ENCODE measurements at places on chromosomes 7 and 10.
A peak's percentile ranks its signal among the peaks of the same experiment; 100 is the strongest.

DNA sequence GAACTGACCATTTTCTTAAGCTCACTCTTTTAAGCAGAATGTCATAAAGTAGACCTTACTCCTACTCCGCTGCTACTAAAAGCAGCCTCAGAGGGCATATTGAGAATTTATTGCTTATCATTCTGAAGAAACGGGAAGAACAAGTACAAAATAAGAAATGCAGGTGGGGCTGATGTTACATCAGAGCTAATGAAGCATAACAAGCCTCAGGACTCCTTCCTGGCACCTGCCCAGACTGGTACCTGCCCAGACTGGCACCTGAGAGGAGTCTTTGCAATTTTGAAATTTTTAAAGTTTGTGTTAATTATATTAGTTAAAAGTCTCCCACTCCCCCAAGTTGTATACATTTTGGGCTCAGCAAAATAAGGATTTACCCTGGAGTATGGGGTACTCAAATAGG lies 162.4 kb downstream of the SEMA3E start:
- no peak for DNase-seq

GRCh38 chr10:78266741-78267469 lies 233.2 kb downstream of the RPS24 start:
- DNase-seq = peak; percentile 54

- no peak for DNase-seq
These were observed 21.2 kb upstream of the SLC35G1 start for GRCh38 chr10:93872375-93873158.

DNA sequence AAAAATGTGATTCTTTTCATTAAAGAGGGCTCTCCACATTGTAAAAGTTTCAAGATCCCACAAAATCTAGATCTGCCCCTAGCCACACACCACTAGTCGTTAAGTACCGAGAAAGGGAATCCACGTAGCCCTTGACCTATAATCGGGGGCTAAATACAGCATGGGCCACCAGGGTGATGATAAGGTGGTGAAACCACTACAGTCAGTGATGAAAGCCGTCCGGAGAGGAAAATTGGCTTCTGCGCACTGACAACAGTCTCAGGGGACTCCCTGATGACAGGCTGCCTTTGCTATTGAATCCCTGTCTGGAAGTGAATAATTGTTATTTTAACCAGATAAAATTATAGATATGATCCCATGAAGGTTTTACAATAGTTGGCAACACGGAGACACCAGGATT lies 4.6 kb downstream of the TECTB start:
- peak; percentile 33 for DNase-seq

DNA sequence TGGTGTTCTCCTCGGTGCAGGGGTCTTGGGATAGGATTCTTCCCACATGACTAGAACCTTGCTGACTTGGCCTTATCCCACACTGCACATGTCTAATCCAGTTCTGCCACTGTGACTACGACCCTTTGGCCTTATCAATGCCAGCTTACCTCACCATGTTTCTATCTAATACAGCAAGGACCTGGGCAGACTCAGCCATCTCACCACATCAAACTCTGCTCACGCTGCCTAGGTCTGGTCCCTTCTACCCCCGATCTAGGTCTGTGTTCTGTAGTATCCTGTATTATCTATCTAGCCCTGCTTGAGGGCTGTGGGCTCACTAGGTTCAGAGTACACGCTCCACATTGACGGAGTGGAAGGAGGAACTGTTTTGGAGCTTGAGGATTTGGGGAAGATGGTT lies 282.4 kb downstream of the HPSE2 start:
- DNase-seq = no peak
